Upper lobe of left lung (tissue), 6 donors: ENCODE measurements at places on chromosomes 2 and 18.

DNA sequence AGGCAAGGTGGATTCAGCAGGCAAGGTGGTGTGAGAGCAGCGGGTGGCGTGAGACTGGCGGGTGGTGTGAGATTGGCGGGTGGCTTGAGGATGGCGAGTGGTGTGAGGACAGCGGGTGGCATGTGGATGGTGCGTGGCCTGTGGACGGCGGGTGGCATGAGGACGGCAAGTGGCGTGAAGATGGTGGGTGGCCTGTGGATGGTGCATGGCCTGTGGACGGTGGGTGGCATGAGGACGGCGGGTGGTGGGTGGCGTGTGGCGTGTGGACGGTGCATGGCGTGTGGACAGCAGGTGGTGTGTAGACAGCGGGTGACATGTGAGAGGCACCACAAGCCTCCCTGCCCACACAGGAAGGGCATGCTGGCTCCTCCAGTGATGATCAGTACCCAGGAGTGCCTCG lies 186.9 kb upstream of the SALL3 start:
- DNase-seq, result no peak

- DNase-seq, result no peak
These were observed 100.5 kb downstream of the SCG2 start for GRCh38 chr2:223501641-223502040.

GRCh38 chr2:161131804-161132203 lies 28.4 kb upstream of the TANK start:
- no peak for DNase-seq

DNA sequence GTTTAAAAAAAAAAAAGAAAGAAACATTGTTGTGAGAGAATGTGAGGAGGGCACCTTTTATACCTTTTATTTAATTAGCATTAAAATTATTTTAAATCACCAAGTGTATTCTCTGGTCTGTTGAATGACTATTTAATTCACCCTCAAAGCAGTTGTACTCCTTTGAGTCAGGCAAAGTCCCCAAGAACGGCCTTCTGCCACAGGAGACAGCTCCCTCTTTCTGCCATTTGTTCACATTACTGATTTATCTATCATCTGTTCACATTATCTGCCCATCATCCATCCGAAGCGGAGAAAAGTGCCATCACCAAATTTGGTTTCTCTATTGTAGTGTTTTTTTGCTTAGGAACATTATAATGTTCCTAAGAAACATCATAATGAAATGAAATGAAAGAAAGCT lies 240.7 kb upstream of the DPP10 start:
- DNase-seq, result no peak

DNA sequence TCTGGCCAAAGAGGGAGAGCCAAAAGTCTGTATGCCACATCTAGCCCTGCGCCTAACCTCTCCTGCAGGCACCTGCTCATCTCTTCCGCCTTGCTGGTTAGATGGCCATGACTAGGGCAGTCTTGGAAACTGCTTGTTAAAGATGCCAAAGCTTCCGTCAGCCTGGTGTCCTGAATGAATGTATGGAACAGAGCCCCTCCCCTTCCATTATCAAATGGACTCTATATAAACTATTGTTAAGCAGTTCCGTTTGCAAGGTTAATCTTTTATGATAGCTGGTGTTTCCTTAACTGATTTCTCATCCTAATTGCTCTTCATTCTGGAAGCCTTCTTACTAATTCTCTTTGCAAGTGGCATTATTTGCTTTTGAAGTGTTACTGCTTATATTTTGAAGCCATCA lies 87.1 kb downstream of the ATP9B start:
- no peak for DNase-seq
